Karpas-422 (cell line): ENCODE measurements at places on chromosomes 11 and 22. TPM values are rescaled to one million over a fixed set of nuclear protein-coding genes. Genes with fewer than 3 reads are reported as not detected.
A peak's percentile ranks its signal among the peaks of the same experiment; 100 is the strongest.

Gene TMEM9B
- 32.9 and 40.0 TPM in 2 replicates for total RNA-seq

Gene YWHAH
- total RNA-seq, result 38.5 and 51.7 TPM in 2 replicates

Gene TSPAN18
- total RNA-seq, result 0.90 and 1.8 TPM in 2 replicates

DNA sequence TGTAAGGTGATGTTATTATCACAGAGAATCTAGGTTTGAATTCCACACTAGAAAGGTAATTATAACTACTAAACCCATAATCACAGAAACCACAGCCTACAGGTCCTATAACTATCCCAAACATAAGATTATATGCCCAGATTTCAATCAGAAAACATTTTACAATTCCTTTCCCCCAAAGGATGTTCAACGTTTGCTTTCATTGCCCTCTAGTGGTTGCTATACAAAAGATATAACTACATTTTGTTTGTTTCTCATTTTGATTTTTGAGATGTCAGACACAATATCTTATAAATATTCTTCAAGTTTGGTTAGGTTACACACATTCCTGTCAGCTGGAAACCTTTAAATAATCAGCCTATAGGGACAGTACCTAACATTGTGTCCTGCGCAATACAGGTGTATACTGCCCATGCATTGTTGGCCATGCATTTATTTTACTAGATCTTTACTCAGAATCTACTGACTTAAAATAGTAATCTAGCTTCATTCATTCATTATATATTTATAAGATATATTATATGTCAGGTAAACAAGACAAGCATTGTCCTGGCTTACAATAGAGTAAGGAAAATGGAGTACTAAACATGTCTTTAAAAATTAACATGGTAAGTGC, 530.5 kb upstream of the CCDC90B start:
- no peaks in the 10 kb centered on the region for H3K36me3 ChIP-seq
- DNase-seq, result peak; percentile 74
- H3K27me3 ChIP-seq, result no peaks in the 10 kb centered on the region
- H3K4me3 ChIP-seq, result no peak overlapping the region

DNA sequence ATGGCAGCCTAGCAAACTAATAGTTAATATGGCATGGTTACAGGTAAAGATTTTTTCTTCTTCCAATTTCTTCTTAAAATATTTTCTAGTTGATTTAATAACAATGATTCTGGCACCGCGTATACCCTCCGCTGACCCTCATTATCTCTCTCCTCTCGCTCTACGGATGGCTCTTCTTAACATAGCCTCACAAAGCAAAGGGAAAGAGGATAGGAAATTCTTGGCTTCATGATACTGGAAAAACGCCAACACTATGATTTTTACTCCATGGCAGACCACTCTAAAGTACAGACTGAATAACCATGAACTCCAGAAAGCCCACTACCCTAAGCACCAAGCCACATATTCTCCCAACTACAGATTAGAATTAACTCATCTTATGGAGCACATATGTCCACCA, 6.1 kb downstream of the PI4KA start:
- no peaks in the 10 kb centered on the region for H3K27me3 ChIP-seq
- no peak overlapping the region for H3K4me3 ChIP-seq
- H3K36me3 ChIP-seq, result no peaks in the 10 kb centered on the region

DNA sequence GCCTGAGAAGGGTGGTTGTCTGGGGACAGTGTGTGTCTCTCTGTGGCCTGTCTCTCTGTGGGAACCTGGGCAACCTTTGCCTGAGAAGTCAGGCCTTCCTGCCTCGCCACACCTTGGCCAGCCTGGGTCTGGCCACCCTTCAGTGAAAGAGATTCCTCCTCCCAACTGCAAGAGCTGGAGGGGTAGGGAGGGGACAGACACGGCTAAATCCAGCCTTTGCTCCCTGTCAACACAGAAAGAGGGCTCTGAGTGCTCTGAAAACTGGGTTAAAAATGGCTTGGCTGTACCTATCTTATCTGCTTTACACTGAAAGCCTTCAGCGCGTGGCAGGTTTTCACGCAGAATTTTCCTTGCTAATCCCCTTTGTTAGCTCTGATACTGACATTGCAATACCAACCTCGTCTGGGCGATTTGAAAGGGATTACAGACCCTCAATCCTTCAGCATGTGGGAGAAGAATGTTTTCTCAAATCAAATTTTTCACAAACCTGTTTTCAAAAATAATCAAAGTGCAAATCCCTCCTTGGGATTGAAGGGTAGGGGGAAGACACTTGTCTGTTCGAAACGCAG, 163.7 kb downstream of the DSCAML1 start:
- H3K27ac ChIP-seq, result no peak overlapping the region
- no peaks in the 10 kb centered on the region for H3K4me1 ChIP-seq
- no peaks in the 10 kb centered on the region for H3K27me3 ChIP-seq
- H3K36me3 ChIP-seq, result no peaks in the 10 kb centered on the region

DNA sequence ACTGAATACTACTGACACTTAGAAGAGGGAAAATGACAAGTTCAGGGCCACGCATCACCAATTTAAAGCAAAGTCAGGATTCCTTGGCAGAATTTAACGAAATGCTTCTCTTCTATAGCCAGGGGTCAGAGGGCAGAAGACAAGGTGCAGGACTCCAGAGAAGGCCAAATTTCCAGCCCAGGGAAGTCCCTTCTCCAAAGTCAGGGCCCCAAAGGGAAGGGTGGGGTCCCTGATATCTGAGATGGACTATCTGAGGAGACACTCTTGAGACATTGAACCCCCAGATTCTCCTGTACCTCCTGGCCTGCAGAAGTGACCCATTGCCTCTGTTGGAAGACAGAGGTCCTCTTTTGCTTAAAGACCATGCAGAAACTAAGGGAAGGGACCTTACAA, 91.2 kb downstream of the RPS6KA4 start:
- no peak for DNase-seq
- no peaks in the 10 kb centered on the region for H3K27me3 ChIP-seq
- peaks cover 30% of the 10 kb centered on the region for H3K4me1 ChIP-seq
- peak overlapping the region; percentile 39; the same call in 1 of the 2 replicates for H3K4me3 ChIP-seq
- H3K27ac ChIP-seq, result no peak overlapping the region
- H3K36me3 ChIP-seq, result no peaks in the 10 kb centered on the region

GRCh38 chr11:18383388-18384156, 10.8 kb upstream of the LDHA start:
- no peaks in the 10 kb centered on the region for H3K36me3 ChIP-seq
- H3K4me3 ChIP-seq, result no peak overlapping the region
- H3K4me1 ChIP-seq, result peaks cover 4% of the 10 kb centered on the region; the same call in 1 of the 2 replicates
- H3K27ac ChIP-seq, result no peak overlapping the region
- no peak for DNase-seq

Gene NCAM1
- 0.29 and 0.75 TPM in 2 replicates for total RNA-seq

Gene AIFM3
- 0.40 TPM in 1 of 2 replicates, not detected in the other for total RNA-seq

Gene OR6T1
- total RNA-seq, result not detected in 2 replicates

GRCh38 chr11:118342503-118343161, at the start of gene CD3D:
Gene CD3D, minus strand, starts transcription at chr11:118342705. Its CDS starts 98 bp downstream, at chr11:118342607.
- peak within 1 kb of the TSS; percentile 96 for H3K27ac ChIP-seq
- H3K4me1 ChIP-seq, result peaks cover 63% of the 10 kb centered on the region
- peaks cover 10% of the 10 kb centered on the region; the same call in 1 of the 2 replicates for H3K36me3 ChIP-seq
- H3K4me3 ChIP-seq, result peak within 1 kb of the TSS; percentile 80; the same call in 1 of the 2 replicates

Gene OLFML1
- total RNA-seq, result not detected in 2 replicates

Gene TNRC6B
- 32.0 and 41.1 TPM in 2 replicates for total RNA-seq

GRCh38 chr11:119684361-119685110, 44.5 kb downstream of the NECTIN1 start:
- H3K4me1 ChIP-seq, result no peaks in the 10 kb centered on the region
- no peaks in the 10 kb centered on the region for H3K27me3 ChIP-seq
- H3K36me3 ChIP-seq, result no peaks in the 10 kb centered on the region
- no peak overlapping the region for H3K27ac ChIP-seq
- no peak overlapping the region for H3K4me3 ChIP-seq
- no peak for DNase-seq

DNA sequence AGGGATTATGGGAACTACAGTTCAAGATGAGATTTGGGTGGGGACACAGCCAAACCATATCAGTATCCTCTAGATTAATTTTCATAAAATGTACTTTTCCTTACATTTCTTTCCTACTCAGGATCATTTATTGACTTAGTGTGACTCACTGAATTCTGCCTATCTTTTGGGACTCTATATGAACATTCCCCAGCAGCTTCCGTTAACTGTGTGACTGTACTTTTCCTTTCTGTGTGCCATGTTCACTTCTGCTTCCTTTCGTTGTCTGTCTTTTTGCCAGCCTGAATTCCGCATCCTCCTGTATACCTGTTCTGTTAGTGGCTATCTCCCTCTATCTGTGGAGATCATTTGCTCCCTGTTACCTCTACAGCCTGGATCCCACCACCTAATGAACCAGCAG, 48.8 kb downstream of the SPECC1L start:
- peaks cover 30% of the 10 kb centered on the region for H3K36me3 ChIP-seq
- DNase-seq, result no peak
- H3K4me1 ChIP-seq, result no peaks in the 10 kb centered on the region
- no peak overlapping the region for H3K4me3 ChIP-seq
- H3K27ac ChIP-seq, result no peak overlapping the region
